Activated T-helper 9 cell treated with anti-CD3 and anti-CD28 coated beads, Interleukin-2, amount 50 U/mL, for 16 hours (primary cell): ENCODE measurements at places on chromosomes 4 and X.

DNA sequence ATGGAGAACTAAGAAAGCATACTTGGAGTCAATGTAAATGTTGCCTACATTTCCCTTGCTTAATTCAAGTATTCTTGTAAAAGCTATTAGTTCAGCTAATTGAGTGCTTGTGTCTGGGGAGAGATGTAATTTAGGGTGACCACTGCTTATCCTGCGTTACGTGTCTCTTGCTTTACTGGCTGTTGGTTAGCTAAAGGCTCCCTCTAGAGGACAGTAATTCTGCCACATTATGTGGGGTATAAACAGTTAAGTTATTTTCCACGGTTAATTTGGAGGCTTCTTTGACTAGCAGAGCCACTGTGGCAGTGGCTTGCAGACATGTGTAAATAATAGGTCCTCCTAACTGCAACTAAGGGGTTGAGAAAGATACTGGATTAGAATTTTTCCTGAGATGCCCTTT is 25.3 kb upstream of the NAF1 start:
- DNase-seq, result no peak

GRCh38 chrX:71195964-71196649 is 26.9 kb upstream of the GJB1 start:
- DNase-seq, result no peak

- no peak for DNase-seq
These were observed 212.4 kb upstream of the NDST4 start for GRCh38 chr4:115325836-115326235.

DNA sequence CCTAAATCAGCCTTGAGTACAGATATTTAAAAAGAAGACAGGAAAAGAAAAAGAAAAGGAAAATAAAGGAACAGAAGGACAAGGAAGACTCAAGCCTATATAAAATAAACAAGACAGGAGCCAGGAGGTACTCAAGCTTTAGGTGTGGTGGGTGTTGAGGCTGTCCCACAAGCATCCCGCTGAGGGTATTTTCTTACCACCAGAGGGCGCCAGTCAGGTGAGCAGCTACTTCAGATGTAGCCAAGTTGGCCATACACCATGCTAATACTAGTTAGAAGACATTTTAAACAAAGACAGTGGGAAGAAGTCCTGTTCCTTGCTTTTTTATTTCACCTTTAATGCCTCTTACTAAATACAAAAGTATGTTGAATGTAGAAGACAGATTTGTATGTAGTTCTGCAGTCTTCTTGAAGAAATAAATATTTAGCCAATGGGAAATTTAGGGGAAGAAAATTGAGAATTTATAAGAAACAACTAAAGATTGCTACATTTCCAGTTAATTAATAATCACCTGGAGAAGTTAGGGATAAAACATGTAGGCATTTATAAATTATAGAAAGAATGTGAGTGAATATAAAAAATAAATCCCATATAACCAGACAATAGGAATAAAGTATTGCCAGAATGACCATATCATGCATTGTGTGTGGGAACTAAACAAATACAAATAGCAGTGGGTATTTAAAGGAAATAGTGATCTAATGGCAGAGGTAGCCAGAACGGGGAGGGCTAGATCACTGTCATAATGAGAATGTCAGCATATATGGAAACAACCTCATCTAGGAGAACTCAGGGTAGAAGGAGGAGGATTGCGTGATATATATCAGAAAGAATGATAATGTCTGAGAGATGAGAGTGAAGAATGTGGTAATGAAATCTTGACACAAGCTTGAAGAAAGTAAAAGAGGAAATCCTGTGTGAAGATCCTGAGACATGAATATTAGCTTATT is 71.0 kb downstream of the MTHFD2L start:
- peak; percentile 40 for DNase-seq

- DNase-seq, result no peak
These were observed 253.2 kb upstream of the CENPE start for GRCh38 chr4:103451341-103451740.
